ENCODE measurements at places on chromosomes 1 and 21.

GRCh38 chr1:202590975-202591411 lies 119.3 kb downstream of the SYT2 start:
- no peak for DNase-seq

GRCh38 chr21:27885296-27885711 lies 918.4 kb upstream of the ADAMTS5 start:
- DNase-seq, result no peak

- DNase-seq, result no peak
These were observed 70.3 kb upstream of the PRDX6 start for GRCh38 chr1:173406783-173407230.

DNA sequence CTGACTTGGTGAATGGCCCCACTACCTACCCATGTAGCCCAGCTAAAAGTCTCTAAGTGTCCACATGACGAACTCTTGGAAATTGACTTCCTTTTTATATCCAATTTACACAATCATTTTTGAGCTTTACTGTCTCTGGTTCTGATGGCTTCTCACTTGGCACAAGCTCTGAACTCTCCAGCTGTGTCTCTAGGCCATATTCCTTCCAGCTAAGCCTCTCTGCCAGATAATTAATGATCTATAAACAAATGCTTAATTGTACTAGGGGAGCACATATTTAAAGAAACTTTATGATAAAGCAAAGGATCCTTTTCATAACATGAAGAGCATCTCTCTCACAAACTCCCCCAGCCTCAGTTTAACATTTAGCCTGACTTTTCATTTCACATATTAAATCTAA lies 16.3 kb upstream of the BEND5 start:
- no peak for DNase-seq

DNA sequence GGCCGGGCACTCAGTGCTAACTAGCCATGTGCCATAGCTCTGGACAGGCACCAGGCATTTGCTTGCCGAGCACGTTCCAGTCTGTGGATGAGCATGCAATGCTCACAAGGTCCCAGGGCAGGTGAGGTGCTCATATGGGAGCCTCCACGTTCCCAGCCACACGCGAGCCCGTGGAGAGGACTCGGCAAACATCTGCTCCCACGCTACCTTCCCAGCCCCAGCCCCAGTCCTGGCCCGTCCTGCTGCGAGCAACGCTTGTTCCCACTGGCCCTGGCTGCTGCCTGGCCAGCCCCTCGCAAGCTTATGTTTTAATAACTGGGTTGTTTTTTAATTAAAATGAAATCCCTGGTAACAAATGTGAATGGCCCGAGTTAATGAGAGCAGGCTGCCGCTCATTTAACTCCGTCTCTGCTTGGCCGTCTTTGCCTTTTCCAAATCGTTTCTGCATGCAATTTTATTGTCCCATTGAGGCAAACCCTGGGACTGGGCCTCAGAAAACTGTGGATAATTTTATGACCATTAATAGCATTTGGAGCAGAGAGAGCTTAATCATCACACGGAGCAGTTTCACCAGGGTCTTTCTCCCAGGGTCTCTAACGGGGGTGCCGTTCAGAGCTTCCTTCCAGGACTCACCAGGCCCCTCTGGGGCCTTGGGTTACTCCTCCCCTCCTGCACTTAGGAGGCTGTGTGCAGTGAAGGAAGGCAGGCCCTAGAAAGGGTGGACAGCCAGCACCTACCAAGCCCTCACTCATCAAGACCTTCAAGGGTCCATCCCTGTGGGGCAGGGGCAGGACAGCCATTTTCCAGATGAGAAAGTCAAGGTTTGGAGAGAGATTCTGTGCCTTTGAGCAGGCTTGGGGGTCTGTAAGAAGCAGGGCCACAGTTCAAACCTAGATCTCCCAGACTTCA lies 136.8 kb downstream of the GLIS1 start:
- no peak for DNase-seq

GRCh38 chr1:154739654-154740053 lies 130.4 kb downstream of the KCNN3 start:
- no peak for DNase-seq

GRCh38 chr1:59006289-59006658 lies 222.4 kb upstream of the JUN start:
- DNase-seq, result no peak
